AG09319 (cell line): ENCODE measurements at places on chromosomes 3 and 15.

DNA sequence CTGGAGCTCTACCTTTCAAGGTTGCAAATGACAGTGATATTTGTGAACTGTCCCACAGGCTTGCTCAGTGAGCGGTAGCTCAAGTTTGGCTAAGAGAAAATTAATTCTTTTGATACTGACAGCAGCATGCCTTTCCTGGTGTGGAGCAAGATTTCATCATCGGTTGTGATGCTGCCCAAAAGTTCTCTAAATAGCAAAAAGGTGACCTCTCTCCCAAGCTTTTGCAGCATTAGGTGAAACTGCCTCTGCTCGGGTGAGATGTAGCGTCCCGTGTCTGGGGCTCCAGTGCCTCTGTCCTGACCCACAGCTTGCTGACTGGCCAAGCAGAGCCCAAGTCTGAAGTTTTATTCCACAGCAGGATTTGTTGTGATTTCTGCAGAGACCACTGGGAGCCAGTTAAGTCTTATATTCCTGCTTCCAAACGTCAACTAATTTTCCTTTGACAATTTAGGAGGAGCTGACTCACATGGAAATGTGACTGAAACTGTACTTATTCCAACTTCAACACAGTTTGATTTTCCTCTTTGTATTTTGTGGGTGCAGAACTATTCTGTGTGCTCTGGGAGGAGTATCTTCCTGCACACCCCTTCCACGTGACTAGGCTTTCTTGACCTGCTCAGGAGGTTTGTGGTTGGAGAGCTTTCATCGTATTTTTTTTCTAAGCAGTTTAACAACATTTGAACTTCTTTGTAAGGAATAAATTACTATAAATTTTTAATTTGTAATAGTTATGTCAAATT, 5.9 kb downstream of the SYNM start:
- no peak for DNase-seq

- no peak for DNase-seq
Observed at GRCh38 chr3:171933441-171933840, 90.3 kb downstream of the TMEM212 start.

- no peak for DNase-seq
Observed at GRCh38 chr3:109977897-109978296, 640.6 kb upstream of the DPPA4 start.

GRCh38 chr3:55014906-55015305, 87.0 kb upstream of the LRTM1 start:
- peak; percentile 16 for DNase-seq

DNA sequence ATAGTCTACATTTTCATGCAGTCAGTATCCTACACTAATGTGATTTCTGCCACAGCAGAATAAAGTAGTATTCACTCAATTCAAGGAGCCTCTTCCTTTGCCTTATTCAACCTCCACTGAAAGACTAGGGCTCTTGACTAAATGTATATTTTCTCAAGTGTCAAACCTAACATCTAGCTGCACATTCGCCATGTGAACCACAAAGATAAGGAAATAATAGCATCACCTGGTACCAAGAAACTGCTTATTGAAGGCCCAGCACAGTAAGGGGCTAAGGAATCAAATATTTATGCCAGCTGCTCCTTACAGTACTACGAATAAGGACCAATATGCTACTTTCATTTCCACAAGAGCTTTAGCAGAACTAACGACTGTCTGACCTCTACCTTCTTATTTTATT, 1.3 kb downstream of the SRP14 start:
- no peak for DNase-seq

DNA sequence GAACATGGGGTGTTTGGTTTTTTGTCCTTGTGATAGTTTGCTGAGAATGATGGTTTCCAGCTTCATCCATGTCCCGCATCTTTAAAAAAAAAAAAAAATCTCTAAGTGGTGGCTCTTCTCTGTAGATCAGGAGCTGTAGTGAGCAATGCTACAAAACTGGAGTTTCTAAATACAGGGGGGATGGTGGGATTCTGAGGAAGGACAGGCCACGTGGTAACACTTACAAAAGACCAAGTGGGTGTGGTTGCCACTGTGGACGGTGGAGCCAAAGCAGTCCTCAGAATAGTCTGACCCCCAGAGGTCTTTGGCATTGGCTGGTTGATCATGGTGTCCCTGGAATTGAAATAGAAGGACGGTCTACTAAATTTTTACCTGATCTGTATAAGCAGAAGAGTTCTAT, 7.7 kb downstream of the CCRL2 start:
- no peak for DNase-seq

DNA sequence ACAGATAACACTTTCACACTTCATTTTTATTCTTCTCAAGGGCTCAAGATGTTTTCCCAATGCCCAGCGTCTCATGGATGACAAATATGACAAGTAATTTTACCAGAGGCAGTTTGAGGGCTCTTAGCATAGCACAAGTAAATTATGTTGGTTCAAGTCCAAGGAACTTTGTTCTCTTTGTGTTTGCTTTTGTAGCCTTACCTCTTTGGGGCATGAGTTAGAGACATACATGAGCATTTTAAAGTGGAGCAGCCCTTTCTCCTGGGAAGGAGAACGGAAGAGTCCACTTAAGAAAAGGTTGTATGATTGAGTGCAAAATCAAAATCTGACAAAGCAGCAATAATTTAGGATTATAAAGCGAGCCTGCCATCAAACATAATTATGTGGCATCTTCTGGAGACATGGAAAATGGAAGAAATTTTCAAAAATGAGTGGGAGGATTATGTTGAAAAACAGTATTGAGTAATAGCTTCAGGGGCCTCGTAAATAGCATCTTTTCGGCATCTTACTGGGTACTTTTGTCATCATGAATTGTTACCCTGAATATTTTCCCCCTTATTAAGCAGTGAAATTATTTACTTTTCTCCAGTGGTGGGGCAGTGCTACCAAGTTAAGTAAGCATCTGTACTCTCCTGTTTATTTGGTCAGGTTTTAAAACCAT, 65.9 kb downstream of the PGPEP1L start:
- no peak for DNase-seq

DNA sequence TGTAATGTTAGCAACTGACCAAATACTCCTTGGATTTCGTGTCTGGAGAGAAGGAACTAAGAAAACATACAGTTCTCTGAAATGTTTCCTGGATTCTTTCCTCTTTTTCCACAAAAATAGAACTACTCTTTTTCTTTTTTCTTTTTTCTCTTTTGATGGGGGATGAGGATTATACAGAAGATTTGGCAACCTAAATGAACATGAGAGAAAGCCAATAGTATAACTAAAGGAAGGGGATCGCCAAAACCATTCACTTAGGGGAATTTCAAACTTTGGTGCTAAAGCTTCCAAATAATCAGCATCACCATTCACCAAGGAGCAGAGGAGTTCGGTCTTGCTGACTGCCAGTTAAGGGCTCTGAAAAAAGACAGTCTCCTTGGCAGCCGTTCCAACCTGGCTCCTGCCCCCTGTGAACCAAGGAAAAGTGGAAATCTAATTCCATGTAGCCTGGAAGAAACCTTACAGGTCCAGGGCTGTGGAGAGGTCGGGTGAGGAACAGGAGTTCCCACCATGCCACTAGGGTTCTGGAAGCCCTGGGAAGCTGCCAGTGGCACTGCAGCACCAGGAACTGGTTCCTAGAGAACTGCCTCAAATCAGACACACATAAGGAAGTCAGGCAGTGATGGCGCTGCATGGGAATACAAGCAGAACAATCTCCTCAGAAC, 176.9 kb downstream of the TNIK start:
- DNase-seq, result no peak

GRCh38 chr3:55721716-55722484, 234.8 kb upstream of the WNT5A start:
- no peak for DNase-seq

DNA sequence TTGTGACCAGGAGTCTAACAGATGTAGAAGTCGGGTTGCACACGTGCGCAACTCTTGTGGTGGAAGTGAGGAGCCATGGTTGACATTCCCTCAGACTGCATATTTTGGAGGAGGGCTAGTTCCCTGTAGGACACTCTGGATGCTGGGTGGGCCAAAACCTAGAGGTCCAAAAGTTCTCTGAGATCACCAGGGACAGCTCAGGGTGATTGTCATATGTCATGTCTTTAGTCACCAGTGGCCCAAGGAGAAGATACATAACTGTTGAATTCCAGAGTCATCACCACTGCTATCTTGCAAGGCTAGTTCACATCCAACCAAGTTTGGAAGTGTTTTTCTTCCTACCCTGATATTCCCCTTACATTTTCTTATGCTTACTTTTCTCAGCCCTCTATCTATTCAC, 95.2 kb upstream of the C3orf80 start:
- DNase-seq, result no peak

- DNase-seq, result no peak
Observed at GRCh38 chr3:177824841-177825240, 627.6 kb upstream of the TBL1XR1 start.

DNA sequence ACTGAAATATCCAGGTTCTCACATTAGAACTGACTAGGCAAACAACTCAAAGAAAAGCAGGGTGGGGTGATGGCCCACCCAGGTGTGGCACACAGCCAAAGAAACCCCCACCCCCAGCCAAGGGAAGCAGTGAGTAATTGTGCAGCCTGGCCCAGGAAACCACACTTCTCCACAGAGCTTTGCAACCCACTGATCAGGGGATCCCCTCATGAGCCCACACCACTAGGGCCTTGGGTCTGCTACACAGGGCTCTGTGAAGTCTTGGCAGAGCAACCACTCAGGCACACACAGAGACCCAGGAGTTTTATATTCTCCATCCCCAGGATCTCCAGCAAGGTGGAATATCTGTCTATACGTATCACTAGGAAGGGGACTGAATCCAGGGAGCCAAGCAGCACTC, 22.2 kb upstream of the TRIM42 start:
- no peak for DNase-seq

- DNase-seq, result no peak
Observed at GRCh38 chr3:177371888-177372287, 174.6 kb upstream of the TBL1XR1 start.

GRCh38 chr15:67979281-67979680, 74.8 kb upstream of the PIAS1 start:
- no peak for DNase-seq

GRCh38 chr15:66006986-66007385, 137.7 kb downstream of the RAB11A start:
- no peak for DNase-seq

DNA sequence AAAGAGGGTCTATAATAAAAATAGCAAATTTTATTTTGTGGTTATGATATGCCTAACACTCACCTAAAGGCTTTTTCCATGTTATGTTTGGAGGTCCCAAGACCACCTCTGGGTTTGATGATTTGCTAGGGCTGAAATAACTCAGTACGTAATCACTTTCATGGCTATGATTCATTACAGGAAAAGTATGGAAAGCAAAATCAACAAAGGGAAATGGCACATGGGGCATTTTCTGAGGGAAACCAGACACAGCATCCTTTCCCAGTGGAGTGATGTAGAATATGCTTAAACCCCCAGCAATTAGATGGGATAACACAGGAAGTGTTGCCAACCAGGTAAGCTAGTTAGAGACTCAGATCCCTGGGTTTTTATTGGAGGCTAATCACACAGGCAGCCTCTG, 701.6 kb upstream of the CBLB start:
- DNase-seq, result no peak
